ENCODE measurements at places on chromosomes 3 and 15.

GRCh38 chr15:60679256-60679655 is 200.3 kb upstream of the ICE2 start:
- DNase-seq, result peak; percentile 17

- DNase-seq, result no peak
Measured at GRCh38 chr3:82353306-82354171, 592.1 kb upstream of the GBE1 start.

DNA sequence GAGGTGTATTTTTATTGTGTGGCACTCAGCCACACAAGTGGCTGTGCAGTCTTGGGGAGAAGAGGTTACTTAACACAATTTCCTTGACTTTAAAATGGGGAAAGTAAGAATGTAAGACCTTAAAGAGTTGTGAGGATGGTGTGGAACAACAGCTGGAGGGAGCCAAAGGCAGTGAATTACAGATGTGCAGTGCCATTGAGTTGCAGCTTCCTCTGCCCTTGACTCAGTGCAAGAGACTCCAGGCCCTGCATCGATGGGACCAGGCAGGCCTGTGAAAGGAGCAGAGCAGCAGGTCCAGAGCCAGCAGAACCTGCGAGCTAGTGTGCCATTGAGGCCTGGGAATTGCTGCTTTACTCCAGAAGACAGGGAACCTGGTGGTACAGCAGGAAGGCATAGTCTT is 27.2 kb downstream of the EEFSEC start:
- DNase-seq, result no peak

- no peak for DNase-seq
Measured at GRCh38 chr3:41502481-41502880, 303.2 kb downstream of the CTNNB1 start.

DNA sequence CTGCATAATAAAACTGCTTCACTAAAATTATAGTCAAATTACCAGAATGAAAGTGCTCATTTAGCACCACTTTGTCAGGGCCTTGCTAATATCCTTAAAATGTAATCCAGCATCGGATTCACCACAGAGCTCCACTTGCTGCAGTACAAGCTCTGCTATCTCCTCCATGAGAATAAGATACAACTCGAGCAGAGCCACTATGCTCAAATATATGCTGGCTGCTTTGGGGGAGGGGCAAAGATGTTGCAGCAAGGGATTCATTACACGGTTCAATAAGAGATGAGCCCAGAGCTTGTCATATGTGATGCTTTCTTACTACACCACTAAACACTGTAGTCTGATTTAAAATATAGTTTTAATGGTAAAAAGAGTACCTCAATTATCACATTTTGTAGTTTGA is 72.2 kb downstream of the DLG1 start:
- no peak for DNase-seq

- DNase-seq, result no peak
Measured at GRCh38 chr3:58105196-58105595, 97.0 kb downstream of the FLNB start.
